ENCODE measurements at places on chromosomes 12 and 14. TPM values are rescaled to one million over a fixed set of nuclear protein-coding genes. Genes with fewer than 3 reads are reported as not detected.

SLC8A3 gene
- total RNA-seq, result 0.98 TPM

SSTR1 gene
- total RNA-seq, result 0.33 TPM

CPSF2 gene
- total RNA-seq, result 22.5 TPM

RERGL gene
- total RNA-seq, result 5.0 TPM

GAS2L3 gene
- total RNA-seq, result 4.0 TPM

CACNA2D4 gene
- 3.4 TPM for total RNA-seq

DLGAP5 gene
- total RNA-seq, result 0.69 TPM

KLHDC1 gene
- 8.3 TPM for total RNA-seq

KCNA1 gene
- total RNA-seq, result not detected

GZMH gene
- not detected for total RNA-seq

OGFOD2 gene
- total RNA-seq, result 10.6 TPM

KRT79 gene
- total RNA-seq, result not detected

TMEM253 gene
- total RNA-seq, result not detected

RTN1 gene
- 2.9 TPM for total RNA-seq

NPFF gene
- not detected for total RNA-seq

CLMN gene
- 10.0 TPM for total RNA-seq

SOAT2 gene
- not detected for total RNA-seq

KLRC2 gene
- total RNA-seq, result not detected

FGF6 gene
- not detected for total RNA-seq

SCNN1A gene
- 2.1 TPM for total RNA-seq
